ENCODE measurements at places on chromosomes 16 and 17. TPM values are rescaled to one million over a fixed set of nuclear protein-coding genes. Genes with fewer than 3 reads are reported as not detected.

Gene PCTP
- total RNA-seq = 51.8 TPM

Gene RTN4RL1
- total RNA-seq = 1.7 TPM

Gene KRT39
- not detected for total RNA-seq

DNA sequence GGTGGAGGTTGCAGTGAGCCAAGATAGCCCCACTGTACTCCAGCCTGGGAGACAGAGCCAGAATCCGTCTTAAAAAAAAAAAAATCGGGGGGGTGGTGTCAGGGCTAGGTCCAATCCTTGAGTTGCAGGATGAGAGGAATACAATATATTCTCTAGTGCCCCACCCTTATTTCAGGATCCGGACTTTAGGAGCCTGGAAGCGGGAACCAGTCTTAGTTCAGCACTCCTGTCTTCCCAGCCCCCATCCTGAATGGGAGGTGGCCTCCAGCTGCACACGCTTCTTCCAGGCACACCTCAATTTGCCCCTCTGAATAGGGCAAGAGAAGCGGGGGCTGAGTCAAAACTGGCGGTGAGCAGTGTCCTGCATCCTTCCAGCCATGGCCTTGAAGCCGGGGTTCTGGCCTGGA is 1.6 kb downstream of the FHOD1 start:
- no peak for DNase-seq

All from SK-MEL-5 (cell line).